Activated CD4-positive, alpha-beta memory T cell treated with anti-CD3 and anti-CD28 coated beads for 36 hours (primary cell): ENCODE measurements at places on chromosomes 7 and 10. TPM values are rescaled to one million over a fixed set of nuclear protein-coding genes. Genes with fewer than 3 reads are reported as not detected.

GRCh38 chr7:40276061-40276460 is 141.3 kb downstream of the SUGCT start:
- H3K27ac ChIP-seq: no peak overlapping the region
- no peak for DNase-seq
- no peaks in the 10 kb centered on the region for H3K4me1 ChIP-seq
- H3K36me3 ChIP-seq: peaks cover 4% of the 10 kb centered on the region
- H3K27me3 ChIP-seq: peaks cover 2% of the 10 kb centered on the region

DNA sequence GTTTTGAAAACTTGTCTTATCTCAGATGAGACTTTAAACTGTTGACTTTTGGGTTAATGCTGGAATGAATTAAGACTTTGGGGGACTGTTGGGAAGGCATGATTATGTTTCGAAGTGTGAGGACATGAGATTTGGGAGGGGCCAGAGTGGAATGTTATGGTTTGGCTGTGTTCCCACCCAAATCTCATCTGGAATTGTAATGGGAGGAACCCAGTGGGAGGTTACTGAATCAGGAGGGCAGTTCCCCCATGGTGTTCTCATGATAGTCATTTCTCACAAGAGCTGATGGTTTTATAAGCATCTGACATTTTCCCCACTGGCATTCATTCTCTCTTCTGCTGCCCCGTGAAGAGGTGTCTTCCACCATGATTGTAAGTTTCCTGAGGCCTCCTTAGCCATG is 13.8 kb upstream of the POT1 start:
- no peak for DNase-seq
- peaks cover 6% of the 10 kb centered on the region for H3K4me1 ChIP-seq
- H3K36me3 ChIP-seq: peaks cover 10% of the 10 kb centered on the region
- no peak overlapping the region for H3K4me3 ChIP-seq
- peaks cover 19% of the 10 kb centered on the region for H3K27me3 ChIP-seq
- H3K27ac ChIP-seq: no peak overlapping the region

Gene AKR1D1
- total RNA-seq: not detected

Gene GHRHR
- total RNA-seq: not detected

- no peak overlapping the region for H3K27ac ChIP-seq
- DNase-seq: no peak
- H3K36me3 ChIP-seq: no peaks in the 10 kb centered on the region
- peaks cover 2% of the 10 kb centered on the region for H3K4me1 ChIP-seq
Observed at GRCh38 chr7:16787127-16787526, 17.7 kb downstream of the AGR2 start.

GRCh38 chr10:92419740-92420545 is 129.0 kb downstream of the MARCHF5 start:
- H3K27ac ChIP-seq: no peak overlapping the region
- no peak overlapping the region for H3K4me3 ChIP-seq
- DNase-seq: peak; percentile 15
- peaks cover 30% of the 10 kb centered on the region for H3K27me3 ChIP-seq
- H3K36me3 ChIP-seq: peaks cover 3% of the 10 kb centered on the region
- H3K4me1 ChIP-seq: peaks cover 3% of the 10 kb centered on the region

DNA sequence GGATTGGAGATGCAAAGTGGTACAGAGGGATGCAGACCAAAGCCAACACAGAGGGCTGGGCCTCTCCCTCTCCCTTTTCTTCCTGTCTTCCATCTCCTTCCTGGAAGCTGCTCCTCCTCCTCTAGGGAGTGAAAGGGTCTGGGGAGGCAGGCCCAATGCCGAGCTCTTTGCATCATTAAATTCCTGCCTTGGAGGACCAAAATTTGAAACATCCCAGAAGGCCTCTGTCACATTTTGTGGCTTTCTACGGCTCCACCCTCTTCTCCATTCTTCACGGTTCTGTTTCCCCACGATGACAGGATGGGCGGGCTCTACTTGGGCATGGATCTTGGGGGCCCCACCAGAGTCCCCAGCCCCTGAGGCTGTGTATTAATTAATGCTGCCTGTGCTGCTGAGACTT is 76.4 kb downstream of the NEURL1 start:
- no peaks in the 10 kb centered on the region for H3K4me1 ChIP-seq
- H3K27me3 ChIP-seq: peaks cover 3% of the 10 kb centered on the region
- H3K4me3 ChIP-seq: no peak overlapping the region
- H3K27ac ChIP-seq: no peak overlapping the region
- no peaks in the 10 kb centered on the region for H3K36me3 ChIP-seq
- DNase-seq: no peak

- peaks cover 39% of the 10 kb centered on the region for H3K36me3 ChIP-seq
- peak; percentile 12 for DNase-seq
- no peaks in the 10 kb centered on the region for H3K27me3 ChIP-seq
- no peak overlapping the region for H3K27ac ChIP-seq
Observed at GRCh38 chr10:32650246-32650655, 204.3 kb downstream of the CCDC7 start.

Gene GRM3
- total RNA-seq: not detected

Gene PCLO
- total RNA-seq: not detected

Gene OR6V1
- not detected for total RNA-seq
